Panc1 (cell line): ENCODE measurements at places on chromosomes 5 and 9. TPM values are rescaled to one million over a fixed set of nuclear protein-coding genes. Genes with fewer than 3 reads are reported as not detected.

GRCh38 chr5:125232779-125233230 lies 486.4 kb upstream of the ZNF608 start:
- DNase-seq, result no peak

GRCh38 chr9:130869250-130869649 lies 27.4 kb downstream of the QRFP start:
- no peak for DNase-seq

DNA sequence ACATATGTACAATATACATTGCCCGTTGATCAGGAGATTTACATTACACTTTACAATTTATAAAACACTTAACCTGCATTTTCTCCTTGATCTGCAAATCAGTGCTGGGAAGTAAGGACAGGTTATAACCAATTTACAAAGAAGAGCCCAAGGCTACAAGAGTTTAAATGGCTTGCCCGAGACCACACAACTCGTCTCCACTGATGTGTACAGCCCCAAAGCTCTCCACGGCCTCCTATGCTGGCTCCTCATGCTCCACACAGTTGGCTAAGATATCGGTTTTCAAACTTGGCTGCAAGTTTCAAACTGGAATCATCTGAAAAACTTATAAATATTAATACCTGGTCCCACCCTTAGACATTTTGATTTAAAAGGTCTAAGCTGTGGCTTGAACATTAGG lies 10.3 kb downstream of the ACTL7B start:
- no peak for DNase-seq

GRCh38 chr5:150278916-150279315 lies 10.7 kb downstream of the CAMK2A start:
- no peak for DNase-seq

- DNase-seq, result no peak
These were observed 40.7 kb downstream of the MAPK9 start for GRCh38 chr5:180251141-180251540.

- no peak for DNase-seq
These were observed 27.9 kb upstream of the IL31RA start for GRCh38 chr5:55823151-55823796.

GRCh38 chr5:73856997-73857396 lies 231.0 kb downstream of the ARHGEF28 start:
- no peak for DNase-seq

GRCh38 chr9:77507212-77507961 lies 140.7 kb downstream of the GNA14 start:
- DNase-seq, result no peak

DNA sequence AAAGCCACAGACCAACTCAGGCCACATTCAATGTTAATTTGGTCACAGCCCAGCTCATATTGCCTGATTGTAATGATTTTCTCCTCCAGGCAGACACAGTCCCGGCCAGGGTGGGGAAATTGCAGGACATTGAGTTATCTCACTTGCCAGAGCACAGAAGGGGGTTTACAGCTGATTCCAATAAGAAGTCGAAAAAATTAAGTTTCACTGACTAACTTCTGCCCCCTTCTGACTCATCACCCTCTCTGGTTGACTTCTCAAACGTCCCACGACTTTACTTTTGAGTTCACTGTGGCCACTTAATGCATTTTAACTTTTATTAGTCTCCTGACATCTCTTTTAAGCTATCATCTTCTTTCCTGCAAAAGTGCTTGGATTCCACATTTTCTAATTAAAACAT lies 321.4 kb upstream of the WWC1 start:
- DNase-seq, result no peak

DNA sequence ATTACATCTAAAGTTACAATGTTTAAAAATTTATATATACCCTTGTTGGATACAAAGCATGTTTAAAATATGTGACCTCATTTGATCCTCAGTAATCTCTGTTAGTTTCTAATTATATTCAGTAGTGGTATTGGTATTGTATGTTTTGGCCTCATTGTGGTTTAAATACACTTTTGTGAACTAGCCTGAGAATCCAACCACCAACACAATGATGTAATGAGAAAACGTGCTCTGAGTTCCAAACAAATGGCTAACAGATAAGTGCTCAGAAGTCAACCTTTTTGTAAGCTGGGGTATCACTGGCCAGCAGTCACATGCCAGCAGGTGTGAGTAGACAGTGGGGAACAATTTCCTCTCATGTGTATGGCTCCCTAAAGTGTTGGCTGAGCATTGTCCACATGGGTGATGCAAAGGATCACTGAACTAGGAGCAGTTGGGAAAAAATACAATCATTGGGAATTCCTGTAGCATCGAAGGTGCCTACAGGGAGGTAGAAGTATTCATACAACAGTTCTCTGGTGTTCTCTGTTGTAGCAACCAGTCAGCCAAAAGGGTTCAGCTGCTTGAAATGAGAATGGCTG lies 56.1 kb downstream of the DOCK8 start:
- DNase-seq, result no peak

The ADAMTS2 gene
- total RNA-seq, result 0.13 TPM

The TLR4 gene
- total RNA-seq, result 0.33 TPM
